Camera-type eye (tissue), 1 donor: ENCODE measurements at places on chromosomes 16 and 17. TPM values are rescaled to one million over a fixed set of nuclear protein-coding genes. Genes with fewer than 3 reads are reported as not detected.

The HBA1 gene
- total RNA-seq = 1,075 TPM

The SEPTIN1 gene
- 0.44 TPM for total RNA-seq

The PHOSPHO1 gene
- total RNA-seq = 6.4 TPM

The MYCBPAP gene
- 0.88 TPM for total RNA-seq

The NUFIP2 gene
- total RNA-seq = 68.6 TPM

The CACNG4 gene
- total RNA-seq = 11.9 TPM
